ENCODE measurements at places on chromosomes 3 and 15. TPM values are rescaled to one million over a fixed set of nuclear protein-coding genes. Genes with fewer than 3 reads are reported as not detected.

- no peak for DNase-seq
Observed at GRCh38 chr15:84714372-84714771, 1.6 kb downstream of the SEC11A start.

DNA sequence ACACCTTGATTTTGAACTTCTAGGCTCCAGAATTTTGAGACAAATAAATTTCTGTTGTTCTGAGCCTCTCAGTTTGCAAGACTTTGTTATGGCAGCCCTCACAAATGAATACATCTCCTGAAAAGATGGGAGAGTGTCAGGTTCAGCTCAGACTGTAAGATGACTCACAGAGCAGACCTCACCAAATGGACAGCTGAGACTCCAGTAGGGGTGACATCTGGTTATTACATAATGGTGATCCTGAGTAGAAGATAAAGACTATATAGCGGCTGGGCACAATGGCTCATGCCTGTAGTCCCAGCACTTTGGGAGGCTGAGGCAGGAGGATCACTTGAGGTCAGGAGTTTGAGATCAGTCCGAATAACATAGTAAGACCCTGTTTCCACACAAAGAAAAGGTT lies 26.2 kb upstream of the MTMR14 start:
- DNase-seq: no peak

DNA sequence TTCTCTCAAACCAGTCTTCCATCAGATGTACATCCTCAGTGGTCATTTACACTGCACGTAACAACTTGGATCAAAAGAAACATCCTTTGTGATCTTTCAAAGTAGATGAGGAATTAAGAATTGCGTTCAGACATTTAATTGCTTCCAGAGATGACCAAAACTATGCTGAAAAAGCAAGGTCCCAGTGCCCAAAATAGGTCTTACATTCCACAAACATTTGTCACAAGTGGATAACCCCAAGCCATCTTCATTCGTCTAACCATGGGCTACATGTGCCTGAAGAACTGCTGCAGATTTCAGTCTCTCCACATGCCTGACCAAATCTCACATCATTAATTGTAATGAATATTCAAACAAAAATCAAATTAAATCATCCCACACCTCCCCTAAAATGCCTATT lies 273.6 kb downstream of the SHOX2 start:
- DNase-seq: no peak

The CMTM8 gene
- total RNA-seq: 9.3 TPM

The TRIM42 gene
- not detected for total RNA-seq

Measured in activated CD4-positive, alpha-beta T cell treated with anti-CD3 and anti-CD28 coated beads for 36 hours (primary cell).